Stomach (tissue), 19 donors: ENCODE measurements at places on chromosomes 12 and 14.

- DNase-seq = no peak
Measured at GRCh38 chr12:119742700-119743099, 74.8 kb downstream of the PRKAB1 start.

DNA sequence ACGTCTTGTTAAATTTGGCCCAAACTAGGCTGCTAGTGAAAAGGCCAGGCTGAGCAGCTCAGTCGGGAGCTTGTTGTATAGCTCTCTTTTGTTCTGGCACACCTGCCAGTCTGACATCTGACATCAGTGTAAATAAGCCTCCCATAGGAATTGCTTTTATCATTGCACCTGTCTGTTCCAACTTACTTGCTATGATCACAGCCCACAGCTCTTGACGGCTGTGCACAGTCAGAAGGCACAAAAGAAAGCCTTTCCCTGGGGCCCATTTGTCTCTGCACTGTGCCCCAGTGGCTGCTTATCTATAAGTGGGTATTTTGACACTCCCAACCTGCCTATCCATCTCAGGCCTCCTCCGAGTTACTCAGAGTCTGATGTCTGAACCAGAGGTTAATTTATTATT, 324.5 kb downstream of the NUAK1 start:
- no peak for DNase-seq

GRCh38 chr12:27572486-27573255, 48.7 kb downstream of the PPFIBP1 start:
- DNase-seq = no peak

DNA sequence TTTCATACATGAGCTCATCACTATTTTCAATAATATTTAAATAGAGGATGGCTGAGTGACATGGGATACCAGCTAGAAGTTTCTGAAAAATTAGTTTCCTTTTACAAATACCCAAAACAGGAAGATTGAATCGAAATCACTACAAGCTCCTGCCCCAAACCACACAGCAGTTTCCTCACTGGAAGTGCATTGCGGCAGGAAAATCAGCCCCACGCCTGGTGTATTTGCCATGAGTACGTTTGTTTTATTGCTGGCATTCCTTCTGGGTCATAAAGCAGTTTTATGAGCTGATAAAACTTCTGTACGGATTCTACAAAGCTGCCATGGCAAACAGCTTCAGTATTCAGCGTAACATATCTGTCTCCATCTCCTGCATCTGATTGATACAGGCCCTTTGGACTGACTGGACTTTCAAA, 23.7 kb downstream of the CDC42BPB start:
- no peak for DNase-seq

DNA sequence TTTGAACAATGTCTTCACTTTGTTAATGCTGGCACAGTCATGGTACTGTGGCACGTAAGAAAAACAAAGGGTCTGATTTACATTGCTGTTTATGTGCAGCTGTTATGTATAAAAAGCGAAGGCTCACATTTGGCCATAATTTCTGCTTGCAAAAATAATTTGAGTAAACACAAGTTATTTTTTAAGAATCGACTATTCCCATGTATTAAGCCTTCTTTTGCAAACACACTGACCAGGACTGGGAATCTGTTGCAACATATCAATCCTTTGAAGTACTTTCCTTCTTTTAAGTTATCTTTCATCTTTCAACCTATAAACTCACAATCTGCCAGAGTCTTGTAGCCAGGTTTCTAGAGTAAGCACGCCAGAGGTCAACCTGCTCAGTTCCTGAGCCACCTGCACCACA, 145.4 kb upstream of the BMP4 start:
- DNase-seq = no peak
